ENCODE measurements at places on chromosomes 7 and 10. TPM values are rescaled to one million over a fixed set of nuclear protein-coding genes. Genes with fewer than 3 reads are reported as not detected.

DNA sequence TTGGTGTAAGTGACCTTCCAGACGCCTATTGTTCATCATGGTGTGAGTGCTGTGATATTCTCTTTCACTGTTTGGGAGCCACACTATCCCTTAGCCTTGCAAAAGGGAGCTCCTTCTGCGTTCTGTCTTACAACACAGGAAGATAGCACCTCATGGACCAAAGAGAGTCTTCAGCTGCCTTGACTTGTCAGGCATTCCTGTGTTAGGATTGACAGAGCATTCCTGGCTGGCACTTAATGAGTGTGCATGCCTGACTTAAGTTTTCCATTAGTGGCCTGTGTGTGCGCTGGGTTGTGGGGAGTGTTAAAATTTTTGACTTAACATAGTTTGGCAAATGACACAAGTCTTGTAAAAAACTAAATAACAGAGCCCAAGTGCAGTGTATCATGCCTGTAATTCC, 21.9 kb upstream of the MSRB2 start:
- peak; percentile 52 for DNase-seq

- DNase-seq = no peak
These were observed 18.7 kb upstream of the FOXK1 start for GRCh38 chr7:4663239-4664018.

DNA sequence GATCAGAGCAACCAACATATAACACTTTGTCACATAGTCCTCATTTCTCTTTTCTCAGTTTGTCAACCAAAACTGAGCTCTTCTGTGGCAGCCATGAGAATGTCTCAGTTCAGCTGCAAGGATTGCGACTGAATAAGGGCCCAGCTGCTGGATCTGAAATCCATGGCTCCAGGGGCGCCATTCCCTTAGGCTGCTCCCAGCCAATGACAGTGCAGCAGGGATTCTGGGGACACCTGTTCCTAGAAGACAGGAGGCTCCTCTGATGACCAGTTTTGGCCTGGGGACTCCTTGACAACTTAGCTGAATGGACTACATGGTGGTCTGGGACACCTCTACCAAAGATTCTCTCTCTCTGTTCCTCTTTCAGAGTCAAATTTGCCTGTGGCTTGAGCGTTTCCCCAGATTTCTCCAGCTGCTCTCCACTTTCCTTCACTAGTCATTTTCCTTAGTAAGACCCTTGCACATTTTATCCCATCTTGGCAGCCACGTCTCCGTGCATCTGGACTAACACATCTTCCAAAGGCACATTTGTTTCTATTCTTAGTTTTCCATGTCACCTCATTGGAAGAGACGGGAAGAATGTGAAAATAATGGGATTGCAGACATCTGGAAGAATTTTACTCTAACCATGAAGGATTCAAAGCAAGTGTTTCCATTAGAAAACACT, 28.1 kb upstream of the KIF5B start:
- DNase-seq = peak; percentile 98

CAV1 gene
- 174 TPM for total RNA-seq

LRRTM3 gene
- 2.6 TPM for total RNA-seq

EN2 gene
- 0.09 TPM for total RNA-seq

GRID1 gene
- total RNA-seq = 2.7 TPM

All from muscle of leg (tissue), 16 donors.